T follicular helper cell (primary cell): ENCODE measurements at places on chromosomes 3 and 15.

DNA sequence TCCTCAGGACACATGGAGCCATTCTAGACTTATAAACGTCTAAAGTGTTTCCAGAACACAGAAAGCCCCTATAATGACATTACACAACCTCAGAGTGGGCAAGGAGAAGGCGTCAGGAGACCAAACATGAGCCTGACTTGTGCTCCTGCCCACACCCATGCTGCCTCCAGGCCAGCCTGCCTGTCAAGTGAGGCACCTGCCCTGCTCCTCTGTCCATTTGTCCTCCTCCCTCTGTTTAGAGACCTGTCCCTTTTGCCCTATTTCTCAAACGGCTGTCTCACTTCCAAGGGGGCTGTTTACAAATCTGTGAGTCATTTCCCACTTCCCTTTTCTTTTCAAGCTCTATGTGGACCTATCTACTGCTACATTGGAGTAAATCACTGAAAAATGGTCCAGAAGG is 21.0 kb downstream of the ZDHHC3 start:
- no peak for DNase-seq

DNA sequence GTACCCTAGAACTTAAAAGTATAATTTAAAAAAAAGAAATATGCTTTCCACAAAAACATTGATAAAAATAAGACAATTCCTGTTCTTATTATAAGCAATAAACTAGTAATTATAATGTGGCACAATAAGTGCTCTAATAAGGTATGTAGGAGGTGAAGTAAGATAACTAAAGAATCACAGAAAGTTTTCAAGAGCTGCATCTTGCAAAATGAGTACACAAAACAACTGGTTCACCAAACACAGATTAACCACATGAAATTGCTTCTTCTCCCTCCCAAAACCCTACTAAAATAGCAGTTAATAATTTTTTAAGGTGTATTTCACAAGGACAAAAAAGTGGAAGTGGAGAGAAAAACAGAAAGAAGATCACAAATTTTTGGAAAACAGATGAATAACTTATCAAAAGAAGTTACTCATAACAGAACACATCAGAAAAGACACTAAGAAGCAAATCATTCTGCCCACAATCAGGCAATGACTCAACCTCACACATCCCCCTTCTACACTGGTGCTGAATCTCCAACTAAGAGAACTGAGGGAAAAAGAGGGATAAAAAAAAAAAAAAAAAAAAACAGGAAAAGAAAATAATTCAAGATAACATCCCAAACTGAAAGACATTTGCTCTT is 64.2 kb downstream of the TBC1D5 start:
- DNase-seq: no peak

DNA sequence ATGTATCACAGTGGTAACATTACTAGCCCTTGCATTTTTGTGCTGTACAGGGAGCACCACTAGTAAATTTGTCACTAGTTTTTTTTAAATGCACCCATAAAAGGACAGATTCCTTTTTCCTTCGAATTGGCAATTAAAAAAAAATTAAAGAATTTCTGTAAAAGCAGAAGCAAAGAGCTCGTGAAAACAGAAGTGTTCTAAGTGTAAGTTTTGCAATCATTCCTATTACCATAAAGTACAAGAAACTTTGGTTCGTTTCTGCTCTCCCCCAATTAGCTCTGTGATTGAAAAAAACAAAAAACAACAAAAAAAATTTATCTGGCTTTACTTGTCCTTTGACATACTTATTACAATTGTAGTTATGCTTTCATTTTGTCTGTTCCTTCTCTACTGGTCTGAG is 5.3 kb downstream of the SERP1 start:
- no peak for DNase-seq

DNA sequence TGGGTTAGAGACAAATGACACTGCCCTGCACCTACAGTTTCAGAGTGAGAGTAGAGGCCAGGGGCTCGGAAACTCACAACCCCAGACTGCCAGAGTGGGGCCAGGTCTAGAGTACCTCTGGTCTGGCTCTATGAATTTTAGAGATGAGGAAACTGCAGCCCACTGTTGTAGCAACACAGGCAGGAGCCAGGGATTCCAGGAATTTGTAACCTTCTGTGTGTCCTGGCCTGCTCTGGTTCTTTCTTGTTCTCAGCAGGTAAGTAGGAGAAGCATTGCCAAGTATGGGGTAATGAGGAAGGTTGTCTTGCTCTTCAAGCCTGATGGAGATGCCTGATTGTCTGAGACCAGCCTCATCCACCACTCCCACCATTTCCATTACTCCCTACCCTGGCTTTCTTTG is 221.8 kb downstream of the UACA start:
- no peak for DNase-seq

- no peak for DNase-seq
These were observed 72.8 kb downstream of the SLC9A9 start for GRCh38 chr3:143775459-143775858.

DNA sequence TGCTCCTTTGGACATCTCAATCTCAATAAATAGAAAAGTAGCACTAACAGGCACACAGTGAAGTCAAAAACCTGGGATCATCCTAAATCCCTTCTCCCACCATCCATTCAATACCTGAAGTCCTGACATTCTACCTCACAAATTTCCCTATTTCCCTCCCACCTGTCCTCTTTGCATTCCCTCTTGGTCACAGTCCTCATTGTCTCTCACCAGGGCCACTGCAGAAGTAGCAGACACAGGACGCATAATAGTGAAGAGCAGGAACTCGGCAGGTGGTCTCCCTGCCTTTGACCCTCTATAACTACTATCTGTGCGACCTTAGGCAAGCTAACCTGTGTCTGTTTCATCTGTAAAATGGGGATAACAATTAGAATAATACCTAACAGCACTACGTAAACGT is 2.3 kb downstream of the THOC7 start:
- DNase-seq: no peak

DNA sequence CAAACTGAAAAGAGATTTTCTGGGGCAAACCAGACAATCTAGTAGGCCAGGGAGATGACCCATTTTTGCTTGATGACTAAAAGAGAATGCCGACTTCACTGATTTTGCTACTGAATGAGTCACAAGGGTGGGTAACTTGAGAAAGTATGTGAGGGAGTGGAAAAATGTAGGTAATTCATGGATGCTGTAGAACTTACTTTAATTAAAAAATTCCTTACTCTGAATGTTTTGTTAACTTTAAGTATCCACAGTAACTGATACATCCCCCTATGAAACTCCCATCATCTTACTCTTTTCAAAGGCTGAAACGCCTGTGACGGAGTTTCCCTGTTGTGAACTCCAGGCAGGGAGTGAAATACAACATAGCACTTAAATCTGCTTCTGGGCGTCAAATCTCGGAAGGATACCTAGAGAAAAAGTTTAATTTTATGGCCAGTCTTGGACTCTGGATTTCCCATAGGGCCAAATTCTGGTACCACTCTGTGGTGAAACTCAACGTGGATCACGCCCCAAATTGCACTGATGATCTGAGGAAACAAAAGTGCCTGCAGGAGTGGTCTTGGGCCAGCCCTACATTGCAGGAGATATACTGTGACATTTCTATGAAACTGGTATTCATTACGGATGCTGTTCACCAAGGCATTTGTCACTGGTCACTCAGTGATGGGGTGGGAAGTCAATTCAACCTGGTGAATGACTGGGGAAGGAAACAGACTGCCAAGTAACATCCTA is 24.0 kb downstream of the GOLIM4 start:
- no peak for DNase-seq

DNA sequence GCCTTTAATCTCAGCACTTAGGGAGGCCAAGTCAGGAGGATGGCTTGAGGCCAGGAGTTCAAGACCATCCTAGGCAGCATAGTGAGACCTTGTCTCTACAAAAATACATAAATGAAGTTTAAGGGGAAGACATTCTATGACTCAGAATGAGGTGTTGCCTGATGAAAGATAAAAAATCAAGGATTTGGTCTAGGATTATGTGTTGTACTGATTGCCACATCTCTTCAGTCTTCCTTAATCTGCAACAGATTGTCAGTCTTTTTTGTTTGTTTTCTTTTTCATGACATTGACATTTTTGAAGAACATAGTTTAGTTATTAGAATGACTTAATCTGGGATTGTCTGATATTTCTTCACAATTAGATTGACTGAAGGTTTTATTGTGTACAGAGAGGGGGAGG is 26.3 kb upstream of the DPPA4 start:
- DNase-seq: no peak

GRCh38 chr3:10170915-10171478 is 6.3 kb downstream of the IRAK2 start:
- no peak for DNase-seq

- DNase-seq: no peak
These were observed 22.5 kb downstream of the TTC21A start for GRCh38 chr3:39130026-39130425.
